ENCODE measurements at places on chromosomes 11 and 22. TPM values are rescaled to one million over a fixed set of nuclear protein-coding genes. Genes with fewer than 3 reads are reported as not detected.

DNA sequence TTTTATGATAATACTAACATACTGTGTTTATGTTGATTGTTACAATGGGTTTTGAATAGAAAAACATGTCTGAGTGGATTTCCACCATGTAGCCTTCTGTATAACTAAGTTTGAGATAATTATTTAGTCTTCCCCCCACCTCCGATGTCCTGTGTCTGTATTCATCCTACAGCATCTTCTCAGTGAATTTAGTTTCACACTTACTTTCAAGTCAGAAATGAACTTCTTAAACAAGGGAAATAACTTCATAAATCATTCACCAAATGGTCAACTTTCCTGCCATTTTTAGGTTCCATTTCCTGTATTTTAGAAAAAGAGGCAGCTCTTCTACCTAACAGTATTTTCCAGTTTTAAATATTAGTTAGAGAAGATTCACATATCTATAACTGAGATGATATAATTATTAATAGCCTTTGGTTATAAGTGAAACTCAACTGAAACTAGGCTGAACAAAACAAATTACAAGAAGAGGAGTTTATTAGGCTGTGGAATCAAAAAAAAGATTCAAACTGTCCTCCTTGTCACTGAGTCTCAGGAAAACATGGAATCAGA, 3.5 kb downstream of the OR51B5 start:
- H3K27ac ChIP-seq = no peak overlapping the region
- no peaks in the 10 kb centered on the region for H3K27me3 ChIP-seq
- no peaks in the 10 kb centered on the region for H3K36me3 ChIP-seq
- no peak for DNase-seq

DNA sequence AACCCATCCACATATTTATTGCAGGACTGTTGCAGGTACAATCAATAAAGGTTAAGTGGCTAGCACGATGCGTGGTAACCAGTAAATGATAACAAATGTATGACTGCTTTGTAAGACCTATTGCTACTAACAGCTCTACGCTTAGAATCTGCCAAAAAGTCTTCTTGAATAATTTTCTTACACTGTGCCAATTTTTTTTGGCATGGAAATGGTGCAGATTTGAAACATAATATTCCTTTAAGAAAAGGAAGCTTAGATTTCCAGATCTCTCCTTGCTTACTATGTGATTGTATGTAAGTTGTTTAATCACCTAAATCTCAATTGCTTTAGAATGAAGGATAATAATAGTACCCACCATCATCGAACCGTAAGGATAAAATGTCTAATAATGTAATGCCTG, 192.0 kb downstream of the LRRC4C start:
- H3K27me3 ChIP-seq = no peaks in the 10 kb centered on the region
- H3K36me3 ChIP-seq = no peaks in the 10 kb centered on the region
- H3K27ac ChIP-seq = no peak overlapping the region
- no peak for DNase-seq

DNA sequence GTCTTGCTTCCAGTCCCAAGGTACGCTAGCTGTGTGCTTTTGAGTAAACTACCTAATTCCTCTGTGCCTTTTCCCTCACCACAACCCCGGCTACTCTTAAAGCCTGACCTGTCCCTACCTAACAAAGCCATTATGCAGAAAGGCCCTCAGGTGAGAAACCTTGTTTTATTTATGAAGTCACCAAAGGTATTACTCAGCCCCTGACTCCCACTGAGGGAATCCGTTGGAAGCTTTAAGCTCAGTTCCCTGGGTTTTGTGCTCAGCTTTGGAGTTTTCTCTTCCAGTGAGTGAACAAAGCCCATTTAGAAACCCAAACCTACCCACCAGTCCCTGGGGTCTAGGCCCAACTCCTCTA, 90.9 kb downstream of the APIP start:
- no peaks in the 10 kb centered on the region for H3K4me1 ChIP-seq
- DNase-seq = no peak
- no peak overlapping the region for H3K4me3 ChIP-seq
- no peaks in the 10 kb centered on the region for H3K27me3 ChIP-seq

DNA sequence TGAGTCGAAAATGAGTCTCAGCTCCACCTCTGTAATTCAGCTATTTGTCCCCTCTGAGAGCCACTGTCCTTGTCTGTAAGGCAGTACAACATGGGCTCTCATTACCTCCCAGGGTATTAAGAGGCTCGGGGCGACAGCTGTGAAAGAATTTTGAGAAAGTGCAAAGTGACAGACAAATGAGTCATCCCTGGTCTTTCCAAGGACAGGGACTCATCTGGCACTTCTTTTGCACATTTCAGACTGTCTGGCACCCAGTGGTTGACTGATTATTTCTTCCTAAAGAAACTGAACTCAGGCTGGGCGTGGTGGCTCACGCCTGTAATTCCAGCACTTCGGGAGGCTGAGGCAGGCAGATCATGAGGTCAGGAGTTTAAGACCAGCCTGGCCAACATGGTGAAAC, 62.1 kb upstream of the ARFGAP3 start:
- H3K36me3 ChIP-seq = no peaks in the 10 kb centered on the region
- H3K27ac ChIP-seq = no peak overlapping the region
- DNase-seq = peak; percentile 46

The ACR gene
- total RNA-seq = not detected

The NF2 gene
- total RNA-seq = 16.6 TPM

- no peak for DNase-seq
- no peaks in the 10 kb centered on the region for H3K27me3 ChIP-seq
- H3K27ac ChIP-seq = no peak overlapping the region
Measured at GRCh38 chr11:34480314-34480713, 33.3 kb downstream of the ELF5 start.

- H3K36me3 ChIP-seq = no peaks in the 10 kb centered on the region
- peak overlapping the region; percentile 78 for H3K27ac ChIP-seq
- no peaks in the 10 kb centered on the region for H3K27me3 ChIP-seq
- DNase-seq = peak; percentile 93
- peaks cover 24% of the 10 kb centered on the region for H3K4me1 ChIP-seq
- peak overlapping the region; percentile 59 for H3K4me3 ChIP-seq
Measured at GRCh38 chr11:119356349-119357031, 10.0 kb upstream of the MFRP start.

The UPB1 gene
- total RNA-seq = 0.83 TPM

The PATE4 gene
- total RNA-seq = not detected

The KCNQ1OT1 gene
- 1.4 TPM for total RNA-seq

DNA sequence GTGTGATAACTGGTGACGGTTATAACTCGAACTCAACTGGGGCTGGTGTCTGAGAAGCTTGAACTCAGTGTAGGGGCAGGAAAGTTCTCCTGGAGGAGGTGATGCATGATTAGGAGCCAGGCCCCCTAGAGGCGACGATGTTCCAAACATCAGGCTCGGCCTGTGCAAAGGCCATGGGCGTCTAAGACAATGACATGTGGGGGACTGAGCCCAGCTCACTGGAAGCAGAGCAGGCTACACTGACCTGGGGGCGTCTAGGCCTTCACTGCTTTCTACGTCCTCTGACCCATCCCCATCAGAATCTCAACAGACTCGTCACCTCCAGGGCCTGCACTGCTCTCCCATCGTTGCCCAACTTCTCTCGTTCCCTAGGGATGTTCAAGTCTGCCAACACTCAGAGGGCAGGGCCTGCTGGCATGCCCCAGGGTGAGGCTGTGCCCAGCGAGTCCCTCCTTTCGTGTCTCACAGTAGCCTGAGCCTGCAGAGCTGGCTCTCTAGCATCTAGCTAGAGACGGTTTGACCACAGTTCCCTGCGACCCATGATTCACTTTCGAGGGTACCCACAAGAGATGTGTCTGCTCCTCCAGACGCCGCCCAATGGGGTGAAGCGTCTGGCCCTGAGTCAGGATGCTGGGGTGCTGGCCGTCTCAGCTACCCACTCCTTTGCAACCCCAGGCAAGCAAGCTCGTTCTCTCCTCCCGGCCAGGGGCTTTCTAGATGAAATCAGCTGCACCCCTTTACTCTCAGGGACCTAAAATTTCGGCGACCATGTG, 1.1 kb upstream of the ATG16L2 start:
- peak overlapping the region; percentile 92 for H3K4me3 ChIP-seq
- peak; percentile 78 for DNase-seq
- H3K27ac ChIP-seq = peak overlapping the region; percentile 87

The GP1BB gene
- total RNA-seq = 2.9 TPM

GRCh38 chr11:115920092-115920461, 415.9 kb upstream of the CADM1 start:
- H3K4me3 ChIP-seq = no peak overlapping the region
- no peaks in the 10 kb centered on the region for H3K36me3 ChIP-seq
- no peak for DNase-seq
- H3K27me3 ChIP-seq = no peaks in the 10 kb centered on the region

The SCN3B gene
- total RNA-seq = 2.5 TPM

DNA sequence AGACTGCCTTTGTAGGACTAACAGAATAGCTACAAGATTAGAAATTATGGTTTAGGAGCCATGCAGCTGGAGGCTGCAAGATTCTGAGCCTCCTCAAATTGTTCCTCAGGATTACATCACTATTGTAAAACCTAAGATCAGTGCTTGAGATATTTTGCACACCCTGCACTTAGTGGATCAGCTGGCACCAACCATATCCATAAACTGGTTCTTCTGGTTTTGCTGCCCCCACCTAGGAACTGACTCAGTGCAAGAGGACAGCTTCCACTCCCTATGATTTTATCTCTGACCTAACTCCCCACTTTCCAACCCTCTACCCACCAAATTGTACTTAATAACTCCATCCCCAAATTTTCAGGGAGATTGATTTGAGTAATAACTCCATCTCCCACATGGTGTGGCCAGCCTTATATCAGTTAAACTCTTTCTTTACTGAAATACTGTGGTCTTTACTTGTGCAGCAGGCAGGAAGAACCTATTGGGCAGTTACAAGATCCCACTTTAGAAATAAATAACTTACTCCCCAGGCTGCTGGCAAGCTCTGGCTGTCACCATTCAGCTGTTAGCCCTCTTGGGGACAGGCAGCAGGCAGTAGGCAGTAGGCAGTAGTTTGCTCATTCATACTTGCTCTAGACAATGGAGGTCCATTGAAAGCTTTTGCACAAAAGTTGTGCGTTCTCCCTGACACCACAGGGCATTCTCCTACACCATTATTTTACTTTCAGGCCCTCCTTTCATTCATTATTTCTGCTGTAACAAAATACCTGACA, 119.0 kb downstream of the SLC17A6 start:
- H3K4me3 ChIP-seq = no peak overlapping the region
- DNase-seq = no peak
- no peaks in the 10 kb centered on the region for H3K27me3 ChIP-seq
- H3K4me1 ChIP-seq = no peaks in the 10 kb centered on the region
- H3K36me3 ChIP-seq = no peaks in the 10 kb centered on the region

DNA sequence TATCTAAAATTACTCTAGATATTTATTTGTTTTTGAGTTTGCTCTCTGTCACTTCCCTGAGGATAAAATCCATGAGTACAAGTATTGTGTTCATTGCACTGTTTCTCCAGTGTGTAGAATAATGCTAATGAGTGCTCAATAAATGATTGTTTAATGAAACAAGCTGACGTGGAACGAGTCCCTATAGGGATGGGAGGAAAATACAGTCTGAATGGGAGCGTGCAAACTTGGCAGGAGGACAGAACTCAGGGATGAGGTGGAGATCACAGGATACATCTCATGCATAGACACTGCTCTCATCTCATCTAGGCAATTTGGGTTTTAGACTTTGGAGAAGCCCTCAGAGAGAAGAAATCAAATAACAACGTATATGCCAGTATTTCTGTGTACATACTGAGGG, 58.4 kb upstream of the ZC3H12C start:
- no peaks in the 10 kb centered on the region for H3K4me1 ChIP-seq
- no peak overlapping the region for H3K4me3 ChIP-seq
- DNase-seq = no peak
- no peaks in the 10 kb centered on the region for H3K36me3 ChIP-seq

DNA sequence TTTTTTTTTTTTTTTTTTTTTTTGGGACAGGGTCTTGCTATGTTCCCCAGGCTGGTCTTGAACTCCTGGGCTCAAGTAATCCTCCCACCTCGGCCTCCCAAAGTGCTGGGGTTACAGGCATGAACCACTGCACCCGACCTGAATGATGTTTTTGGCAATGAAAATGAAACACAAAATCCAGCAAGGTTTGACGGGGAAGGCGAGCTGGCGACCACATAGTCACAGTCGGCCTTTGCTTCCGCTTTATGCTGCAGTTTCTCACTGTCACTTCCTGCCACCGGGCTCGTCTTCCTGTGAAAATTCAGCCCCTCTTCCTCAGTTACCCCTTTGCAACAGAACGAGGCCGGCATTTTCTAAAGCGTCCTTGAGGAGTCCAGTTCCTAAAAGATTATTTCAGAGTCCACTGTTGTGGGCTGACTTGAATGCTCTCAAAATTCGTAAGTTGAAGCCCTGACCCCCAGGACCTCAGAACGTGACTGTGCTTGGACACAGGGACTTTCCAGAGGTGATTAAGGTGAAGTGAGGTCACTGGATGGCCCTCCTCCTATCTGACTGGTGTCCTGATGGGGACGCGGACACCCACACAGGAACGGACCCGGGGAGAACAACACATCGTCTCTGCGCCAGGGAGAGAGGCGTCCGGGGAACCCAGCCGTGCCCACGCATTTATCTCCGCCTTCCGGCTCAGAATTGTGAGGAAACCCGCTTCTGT, 2.9 kb upstream of the BID start:
- H3K4me3 ChIP-seq = no peak overlapping the region
- peak; percentile 61 for DNase-seq
- H3K27ac ChIP-seq = peak overlapping the region; percentile 39
- peaks cover 37% of the 10 kb centered on the region for H3K4me1 ChIP-seq

The MS4A1 gene
- not detected for total RNA-seq

The CARD18 gene
- not detected for total RNA-seq

GRCh38 chr11:98568013-98568412, 452.7 kb upstream of the CNTN5 start:
- H3K4me3 ChIP-seq = no peak overlapping the region
- no peaks in the 10 kb centered on the region for H3K4me1 ChIP-seq
- H3K27ac ChIP-seq = no peak overlapping the region
- H3K36me3 ChIP-seq = no peaks in the 10 kb centered on the region

- no peak overlapping the region for H3K27ac ChIP-seq
- DNase-seq = no peak
- H3K4me3 ChIP-seq = no peak overlapping the region
- H3K27me3 ChIP-seq = no peaks in the 10 kb centered on the region
- H3K4me1 ChIP-seq = no peaks in the 10 kb centered on the region
- no peaks in the 10 kb centered on the region for H3K36me3 ChIP-seq
Measured at GRCh38 chr11:23759489-23759888, 737.4 kb upstream of the LUZP2 start.

DNA sequence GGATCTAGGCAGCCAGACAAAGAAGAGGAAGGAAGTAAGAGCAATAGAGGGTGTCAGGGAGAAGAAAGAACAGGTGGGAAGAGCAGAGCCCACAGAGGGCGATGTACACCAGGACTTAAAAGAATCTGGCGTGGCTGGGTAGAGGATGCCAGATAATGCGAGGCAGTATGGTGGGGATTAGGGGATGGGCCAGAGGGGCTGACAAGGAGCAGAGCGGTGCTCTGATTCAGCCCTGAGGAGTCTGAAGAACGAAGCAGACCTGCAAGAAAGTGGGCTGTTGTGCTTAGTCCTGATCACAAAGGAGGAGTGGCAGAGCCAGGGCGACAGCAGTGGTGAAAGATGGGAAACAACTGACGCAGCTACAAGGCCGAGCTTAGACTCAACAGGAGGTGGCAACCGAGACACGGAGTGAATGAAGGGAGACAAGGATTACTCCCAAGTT, 163.7 kb downstream of the LARGE1 start:
- H3K27ac ChIP-seq = peak overlapping the region; percentile 23
- H3K36me3 ChIP-seq = peaks cover 4% of the 10 kb centered on the region
- H3K27me3 ChIP-seq = no peaks in the 10 kb centered on the region
- H3K4me3 ChIP-seq = no peak overlapping the region
- DNase-seq = no peak

The DTX4 gene
- 7.8 TPM for total RNA-seq

- no peaks in the 10 kb centered on the region for H3K27me3 ChIP-seq
- no peaks in the 10 kb centered on the region for H3K36me3 ChIP-seq
- no peak overlapping the region for H3K4me3 ChIP-seq
Measured at GRCh38 chr11:28009388-28009787, 98.6 kb downstream of the KIF18A start.

The RAG1 gene
- 0.66 TPM for total RNA-seq

Measured in sigmoid colon (tissue), 7 donors.